Mesangial cell (primary cell): ENCODE measurements at places on chromosomes 13 and 19. TPM values are rescaled to one million over a fixed set of nuclear protein-coding genes. Genes with fewer than 3 reads are reported as not detected.

Gene CDADC1
- 1.0 and 2.4 TPM in 2 replicates for total RNA-seq

Gene LHB
- total RNA-seq = 0.49 and 0.76 TPM in 2 replicates

Gene MTUS2
- 0.25 TPM in 1 of 2 replicates, not detected in the other for total RNA-seq

Gene MYO1F
- total RNA-seq = 0.25 TPM in 1 of 2 replicates, not detected in the other

Gene LRFN3
- total RNA-seq = 10.4 and 19.8 TPM in 2 replicates

Gene FLT1
- total RNA-seq = 1.3 and 3.9 TPM in 2 replicates
